Osteocyte (in vitro differentiated cells): ENCODE measurements at places on chromosomes 11 and 22. TPM values are rescaled to one million over a fixed set of nuclear protein-coding genes. Genes with fewer than 3 reads are reported as not detected.

DNA sequence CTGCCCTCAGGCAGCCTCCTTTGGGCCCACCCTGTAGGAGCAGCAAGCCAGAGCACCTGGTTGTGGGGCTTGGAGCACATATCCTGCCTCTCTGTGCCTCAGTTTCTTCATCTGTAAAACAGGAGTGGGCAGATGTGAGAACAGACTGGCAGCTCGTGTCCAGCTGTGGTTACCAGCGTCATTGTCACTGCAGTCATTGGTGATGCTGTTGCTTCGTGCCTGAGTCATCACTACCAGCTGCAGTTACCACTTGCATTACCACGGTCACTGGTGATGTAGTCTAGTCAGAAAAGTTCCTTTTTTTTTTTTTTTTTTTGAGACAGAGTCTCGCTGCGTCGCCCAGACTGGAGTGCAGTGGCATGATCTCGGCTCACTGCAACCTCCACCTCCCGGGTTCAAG lies 20.4 kb downstream of the RSPH14 start:
- no peak overlapping the region for H3K4me3 ChIP-seq
- DNase-seq: no peak
- H3K27me3 ChIP-seq: no peaks in the 10 kb centered on the region
- H3K4me1 ChIP-seq: no peaks in the 10 kb centered on the region
- no peak overlapping the region for H3K27ac ChIP-seq

- H3K36me3 ChIP-seq: no peaks in the 10 kb centered on the region
- H3K4me1 ChIP-seq: no peaks in the 10 kb centered on the region
- H3K27me3 ChIP-seq: no peaks in the 10 kb centered on the region
- no peak overlapping the region for H3K4me3 ChIP-seq
- peak; percentile 78 for DNase-seq
Measured at GRCh38 chr22:49260681-49261580, 566.7 kb downstream of the BRD1 start.

- no peaks in the 10 kb centered on the region for H3K36me3 ChIP-seq
- H3K4me3 ChIP-seq: no peak overlapping the region
Measured at GRCh38 chr11:70608568-70609470, 210.5 kb downstream of the CTTN start.

CHST1 gene
- total RNA-seq: 0.16 and 0.67 TPM in 2 replicates

DNA sequence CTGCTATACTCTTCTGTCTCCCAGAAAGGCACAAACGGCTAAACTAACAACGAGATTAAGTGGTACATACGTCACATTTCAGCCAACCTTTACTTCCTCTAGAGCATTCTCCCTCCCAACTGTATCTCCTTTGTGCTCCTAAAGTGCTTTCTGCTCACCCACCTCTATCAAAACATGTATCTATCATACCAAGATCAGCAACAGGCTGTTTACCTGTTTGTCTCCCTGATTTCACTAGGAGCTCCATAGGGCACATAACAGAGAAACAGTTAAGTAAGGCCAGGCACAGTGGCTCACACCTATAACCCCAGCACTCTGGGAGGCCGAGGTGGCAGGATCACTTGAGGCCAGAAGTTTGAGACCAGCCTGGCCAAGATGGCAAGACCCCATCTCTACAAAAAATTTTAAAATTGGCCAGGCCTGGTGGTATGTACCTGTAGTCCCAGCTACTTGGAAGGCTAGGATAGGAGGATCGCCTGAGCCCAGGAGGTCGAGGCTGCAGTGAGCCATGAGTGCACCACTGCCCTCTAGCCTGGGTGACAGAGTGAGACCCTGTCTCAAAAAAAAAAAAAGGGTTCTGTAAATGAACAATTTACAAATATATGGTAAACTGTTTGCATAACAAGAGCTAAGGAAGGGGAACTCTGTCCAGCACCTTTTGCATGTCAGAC lies 2.8 kb downstream of the NDUFC2 start:
- H3K4me1 ChIP-seq: peaks cover 31% of the 10 kb centered on the region
- no peaks in the 10 kb centered on the region for H3K27me3 ChIP-seq
- peaks cover 9% of the 10 kb centered on the region for H3K36me3 ChIP-seq
- H3K4me3 ChIP-seq: no peak overlapping the region
- H3K27ac ChIP-seq: no peak overlapping the region
